ENCODE measurements at places on chromosomes 2 and 18.

- DNase-seq: no peak
These were observed 76.7 kb downstream of the RND3 start for GRCh38 chr2:150410809-150411208.

- no peak for DNase-seq
These were observed 262.7 kb upstream of the THSD7B start for GRCh38 chr2:136502660-136503059.

DNA sequence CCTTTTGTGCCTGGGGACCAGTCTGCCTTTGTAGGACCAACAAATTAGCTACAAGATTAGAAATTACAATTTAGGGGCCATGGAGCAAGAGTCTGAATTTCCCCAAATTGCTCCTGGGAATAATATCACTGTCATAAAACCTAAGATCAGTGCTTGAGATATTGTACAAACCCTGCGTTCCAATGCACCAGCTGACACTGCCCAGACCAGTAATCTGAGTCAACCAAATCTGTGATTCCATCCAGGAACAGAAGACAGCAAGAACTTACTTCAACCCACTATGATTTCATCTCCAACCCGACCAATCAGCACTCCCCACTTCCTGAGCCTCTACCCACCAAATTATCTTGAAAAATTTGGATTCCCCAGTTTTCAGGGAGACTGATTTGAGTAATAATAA lies 1305.0 kb upstream of the NRXN1 start:
- no peak for DNase-seq

- DNase-seq: no peak
These were observed 1.2 kb downstream of the TGOLN2 start for GRCh38 chr2:85326406-85327159.

DNA sequence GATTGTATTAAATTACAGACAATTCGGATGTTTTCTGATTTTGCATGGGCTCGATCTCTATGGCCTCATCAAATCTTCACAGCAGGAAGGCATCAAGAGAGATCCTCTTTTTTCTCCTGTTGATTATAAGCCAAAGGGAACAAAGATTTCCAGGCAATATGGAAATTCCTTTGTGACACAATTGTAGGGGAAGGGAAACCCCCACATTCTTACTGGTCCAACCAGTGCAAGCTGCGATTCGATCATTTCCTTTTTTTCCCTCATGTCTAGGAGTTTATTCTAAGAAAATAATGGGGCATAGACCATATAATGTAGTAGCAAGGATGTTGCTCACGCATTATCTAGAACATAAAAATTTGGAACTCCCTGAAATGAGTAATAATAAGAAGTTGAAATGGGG lies 87.7 kb downstream of the LYPD6 start:
- no peak for DNase-seq

DNA sequence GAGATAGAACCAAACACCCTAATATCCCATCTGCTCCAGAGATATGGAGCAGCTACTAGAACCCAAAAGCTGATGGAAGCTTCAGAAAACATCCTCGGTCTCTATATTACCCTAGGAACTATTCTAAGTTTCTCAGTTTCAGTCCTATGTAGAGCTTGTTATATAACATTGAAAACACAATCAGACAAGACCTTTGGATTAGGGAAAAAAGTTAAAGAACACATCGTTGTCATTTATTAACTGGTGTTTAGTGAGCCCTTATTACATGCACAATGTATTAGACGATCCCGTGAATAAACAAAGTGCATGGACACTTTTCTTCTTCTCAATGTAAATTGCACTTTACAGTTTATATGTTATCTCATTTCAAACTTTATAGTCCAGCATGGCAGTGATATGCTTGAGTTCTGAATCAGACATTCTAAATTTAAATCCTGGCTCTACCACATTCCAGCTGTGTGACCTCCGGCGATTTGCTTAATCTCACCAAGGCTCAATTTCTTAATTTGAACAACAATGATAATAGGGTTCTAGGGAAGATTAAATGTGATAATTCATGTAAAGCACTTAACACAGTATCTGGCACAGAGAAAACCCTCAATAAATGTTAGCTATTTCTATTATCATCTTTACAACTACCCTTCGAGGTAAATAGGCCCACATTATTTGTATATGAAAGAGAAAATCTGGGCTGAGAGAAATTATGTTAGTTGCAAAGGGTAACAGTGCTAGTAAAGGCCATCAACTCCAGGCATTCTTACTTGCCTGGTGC lies 83.6 kb upstream of the PIK3C3 start:
- no peak for DNase-seq

DNA sequence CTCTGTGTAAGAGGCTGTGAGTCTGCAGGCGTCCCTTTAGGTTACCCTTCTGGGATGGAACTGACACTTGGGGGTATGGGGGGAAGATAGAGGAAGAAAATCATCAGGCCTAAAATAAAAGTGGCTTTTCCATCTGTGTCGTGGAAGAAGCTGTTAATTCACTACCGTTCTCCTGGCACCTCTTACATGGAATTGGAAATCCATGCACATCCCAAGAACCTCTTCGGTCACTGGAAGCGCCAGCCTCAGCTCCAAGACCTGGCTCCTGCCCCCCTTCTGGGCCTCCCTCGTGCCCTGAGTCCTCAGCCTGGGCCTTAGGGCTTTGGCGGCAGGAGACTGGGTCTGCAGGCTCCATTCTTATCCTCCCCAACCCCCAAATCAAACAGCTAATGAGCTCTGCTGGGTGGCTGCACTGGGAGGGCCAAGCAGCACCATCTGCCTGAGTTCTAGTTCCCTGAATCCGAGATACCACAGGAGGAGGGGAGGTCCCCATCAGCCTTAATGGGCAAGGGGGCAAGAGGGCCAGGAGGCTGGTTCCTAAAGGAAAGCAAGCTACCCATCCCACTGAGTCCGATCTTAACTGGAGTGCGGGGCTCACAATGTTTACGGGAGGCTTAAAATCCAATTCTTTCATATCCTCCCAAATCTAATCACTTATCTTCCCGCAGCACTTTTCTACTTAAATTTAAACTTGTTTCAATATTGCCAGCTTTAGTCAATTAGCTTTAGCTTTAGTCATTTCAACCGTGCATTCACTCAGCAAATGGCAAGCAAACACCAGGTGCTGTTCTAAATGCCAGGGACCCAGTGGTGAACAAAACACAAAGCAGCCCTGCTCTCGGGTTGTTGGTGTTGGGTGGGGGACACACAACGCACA lies 52.8 kb downstream of the FAM178B start:
- DNase-seq: no peak

GRCh38 chr2:130341562-130342019 lies 1.1 kb upstream of the IMP4 start:
- no peak for DNase-seq

Data from stimulated activated CD8-positive, alpha-beta memory T cell treated with anti-CD3 and anti-CD28 coated beads, Interleukin-15, amount 100 ng/mL, for 24 hours (primary cell).